ENCODE measurements at places on chromosomes 3 and 15.

DNA sequence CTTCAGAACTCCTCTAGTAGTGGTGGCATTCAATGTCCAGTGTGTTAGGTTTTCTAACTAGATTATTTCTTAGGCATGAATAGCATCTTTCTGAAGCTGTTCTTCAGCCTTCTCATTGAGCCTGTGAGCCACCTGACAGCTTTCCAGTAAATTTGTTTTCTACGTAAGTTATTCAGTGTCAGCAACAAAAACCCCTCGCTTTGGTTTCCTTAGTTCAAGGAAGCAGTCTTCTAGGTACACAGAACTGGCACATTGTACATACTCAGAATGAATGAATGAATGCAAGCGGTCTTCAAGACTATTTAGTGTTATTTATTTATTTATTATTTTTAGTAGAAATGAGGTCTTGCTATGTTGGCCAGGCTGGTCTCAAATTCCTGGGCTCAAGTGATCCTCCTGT, 44.9 kb downstream of the DRD3 start:
- no peak for DNase-seq

- no peak for DNase-seq
These were observed 351.8 kb downstream of the ZIC1 start for GRCh38 chr3:147760941-147761340.

DNA sequence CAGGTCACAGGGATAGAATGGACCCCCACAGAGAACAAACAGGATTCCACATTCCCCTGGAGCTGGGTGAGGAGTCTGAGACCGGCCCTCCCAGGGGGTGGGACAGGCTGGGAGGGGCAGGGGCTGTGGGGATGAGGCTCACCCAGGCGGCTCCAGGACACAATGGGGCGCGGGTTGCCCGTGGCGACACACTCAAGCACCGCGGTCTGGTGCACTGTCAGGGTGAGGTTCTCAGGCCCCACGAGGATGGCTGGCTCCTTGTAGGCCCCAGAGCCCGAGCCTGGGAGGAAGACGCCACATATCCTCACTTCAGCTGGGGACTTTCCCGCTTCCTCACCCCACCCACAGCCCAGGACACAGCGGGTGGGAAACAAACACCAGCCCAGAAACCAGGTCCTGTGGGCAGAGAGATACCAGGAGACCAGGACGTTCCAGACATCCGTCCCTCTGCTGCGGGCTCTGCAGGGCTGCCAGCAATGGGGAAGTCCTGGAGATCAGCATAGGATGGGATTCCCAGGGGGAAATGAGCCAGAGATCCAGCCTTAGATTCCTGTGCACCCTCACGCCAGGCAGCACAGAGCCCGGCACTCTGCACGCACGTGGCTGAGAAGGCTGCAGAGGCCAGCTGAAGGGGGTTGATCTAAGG, 30.2 kb downstream of the RNU5B-1 start:
- no peak for DNase-seq

DNA sequence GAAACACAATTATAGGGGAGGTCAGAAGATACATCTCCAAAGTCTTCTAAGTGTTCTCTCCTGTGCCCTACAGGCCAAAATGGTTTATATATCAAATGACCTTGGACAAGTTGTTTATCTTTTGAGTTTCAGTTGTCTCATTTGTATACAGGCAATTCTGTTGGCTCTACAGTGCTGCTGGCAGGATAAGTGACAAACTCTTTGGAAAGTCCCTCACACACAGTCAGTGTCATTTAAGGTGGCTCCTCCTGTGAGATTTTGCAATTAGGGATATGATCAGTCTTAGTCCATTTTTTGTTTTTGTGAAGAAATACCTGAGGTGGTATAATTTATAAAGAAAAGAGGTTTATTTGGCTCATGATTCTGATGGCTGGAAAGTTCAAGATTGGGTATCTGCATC, 1035.8 kb upstream of the CFAP20DC start:
- no peak for DNase-seq

- no peak for DNase-seq
These were observed 18.2 kb downstream of the ZNF592 start for GRCh38 chr15:84766461-84767035.

DNA sequence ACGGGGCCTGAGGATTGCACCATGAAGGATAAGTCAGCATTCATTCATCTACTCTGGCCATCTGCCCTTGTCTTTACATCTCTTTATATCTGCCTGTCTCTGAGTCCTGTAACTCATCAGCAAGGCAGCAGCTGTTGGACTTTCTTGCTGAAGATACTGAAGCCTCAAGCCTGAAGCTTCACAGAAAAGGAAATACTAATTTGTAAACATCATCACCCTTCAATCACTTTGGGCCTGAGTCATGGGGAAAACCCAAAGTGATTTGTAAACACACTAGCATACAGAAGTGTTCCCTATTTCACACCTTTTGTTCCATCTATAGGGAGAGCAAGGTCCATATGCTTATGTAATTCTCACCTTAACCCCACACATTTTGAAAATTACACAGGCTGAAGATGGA, 928.2 kb downstream of the EPHA3 start:
- no peak for DNase-seq

DNA sequence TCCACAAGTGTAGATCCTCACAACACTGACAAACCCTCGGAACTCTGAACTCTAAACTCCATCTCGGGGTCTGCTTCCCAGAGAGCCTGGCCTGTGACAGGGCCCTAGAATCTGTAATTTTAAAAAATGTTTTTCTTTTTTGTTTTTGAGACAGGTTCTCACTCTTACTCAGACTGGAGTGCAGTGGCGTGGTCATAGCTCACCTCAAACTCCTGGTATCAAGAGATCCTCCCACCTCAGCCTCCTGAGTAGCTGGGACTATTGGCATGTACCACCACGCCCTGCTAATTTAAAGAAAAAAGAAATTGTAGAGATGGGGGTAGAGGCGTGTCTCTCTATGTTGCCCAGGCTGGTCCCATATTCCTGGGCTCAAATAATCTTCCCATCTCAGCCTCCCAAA, 26.2 kb downstream of the CRABP1 start:
- no peak for DNase-seq

DNA sequence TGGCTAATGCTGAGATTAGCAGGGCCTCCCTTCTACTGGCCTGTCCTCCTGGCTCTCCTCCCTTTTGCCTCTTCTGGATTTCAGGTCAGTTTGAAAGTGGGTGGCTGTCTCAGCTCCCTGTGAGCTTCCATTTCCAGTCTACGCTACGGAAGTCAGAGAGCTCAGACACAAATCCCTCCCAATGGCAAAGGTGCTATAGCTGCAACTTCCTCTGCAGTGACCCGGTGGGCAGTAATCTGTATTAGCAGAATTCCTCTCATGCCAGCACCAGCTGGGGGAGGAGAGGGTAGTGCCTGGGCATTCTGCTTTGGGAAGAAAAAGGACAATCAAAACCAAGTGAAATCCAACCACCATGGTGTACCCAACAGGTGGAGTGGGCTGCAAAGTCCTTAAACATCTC, 171.4 kb downstream of the STT3B start:
- no peak for DNase-seq

DNA sequence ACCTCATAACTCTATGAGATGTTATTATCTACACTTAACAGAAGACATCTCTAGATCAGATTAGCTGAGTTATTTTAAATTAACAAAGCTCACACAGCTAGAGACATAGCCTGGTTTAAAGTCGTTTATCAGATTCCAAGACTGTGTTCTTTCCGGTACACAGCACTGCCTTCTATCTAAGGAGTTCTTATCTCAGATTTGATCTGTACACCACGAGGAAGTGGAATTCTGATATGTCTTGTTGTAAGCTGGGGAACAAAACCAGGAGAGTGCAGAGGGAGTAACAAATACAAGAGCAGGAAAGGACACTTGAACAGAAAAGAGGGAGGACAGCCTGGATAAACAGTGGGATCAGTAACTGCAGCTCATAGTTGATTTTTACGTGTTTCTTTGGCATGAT, 61.7 kb upstream of the KCNMB2 start:
- DNase-seq: no peak

DNA sequence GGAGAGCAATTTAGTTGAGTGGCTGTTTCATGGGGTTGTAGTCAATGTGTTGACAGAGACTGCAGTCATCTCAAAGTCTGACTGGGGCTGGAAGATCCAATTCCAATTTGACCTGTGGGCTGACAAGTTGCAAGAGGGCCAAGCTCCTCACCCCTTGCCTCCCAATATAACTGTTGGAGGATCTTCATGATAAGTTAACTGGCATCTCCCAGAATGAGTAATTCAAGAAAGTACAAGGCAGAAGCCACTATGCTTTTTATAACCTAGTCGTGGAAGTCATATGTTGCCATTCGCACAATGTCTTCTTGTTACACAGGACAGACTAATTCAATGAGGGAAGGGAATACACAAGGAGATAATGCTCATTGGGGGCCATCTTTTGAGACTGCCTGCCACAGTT, 29.1 kb downstream of the GPR15 start:
- DNase-seq: no peak

- no peak for DNase-seq
These were observed 116.2 kb upstream of the NECTIN3 start for GRCh38 chr3:110955301-110955880.

DNA sequence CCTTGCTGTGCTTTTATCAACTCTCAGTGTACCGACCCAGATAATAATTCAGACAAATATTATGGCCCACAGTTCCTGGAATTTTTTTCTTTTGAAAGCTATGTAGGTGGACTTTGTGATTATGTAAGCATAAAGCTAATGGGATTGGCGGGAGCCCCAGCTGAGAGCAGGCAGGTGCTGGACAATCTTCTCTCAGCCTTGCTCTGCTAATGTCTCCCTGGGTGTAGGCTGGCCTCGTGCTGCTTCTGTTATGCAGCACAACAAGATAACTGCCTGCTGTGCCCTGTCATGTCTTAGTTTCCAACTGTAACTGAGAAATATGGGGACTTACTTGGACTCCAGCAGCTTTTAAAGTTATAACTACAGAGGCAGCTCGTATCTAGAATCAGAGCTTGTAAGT, 415.0 kb downstream of the PDCD6IP start:
- DNase-seq: no peak

GRCh38 chr3:179083977-179084376, 12.4 kb upstream of the ZMAT3 start:
- DNase-seq: no peak

DNA sequence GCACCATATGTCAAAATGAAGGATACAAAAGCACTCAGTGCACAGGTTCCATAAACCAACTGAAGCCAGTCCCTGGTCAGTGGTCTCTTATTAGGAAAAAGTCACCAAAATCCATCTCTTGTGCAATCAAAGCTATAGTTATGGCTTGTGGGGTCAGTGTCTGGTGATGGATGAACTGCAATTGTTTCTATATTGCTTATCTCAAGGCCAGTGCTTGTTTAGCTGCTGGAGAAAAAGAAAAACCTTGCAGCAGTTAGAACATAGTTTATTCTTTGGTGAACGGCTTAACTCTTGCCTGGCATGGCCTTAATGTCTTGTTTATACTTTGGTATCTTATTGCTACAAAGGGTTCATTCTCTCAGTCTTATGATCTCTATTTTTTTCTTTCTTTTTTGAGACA, 2.9 kb upstream of the UQCRC1 start:
- DNase-seq: no peak

- no peak for DNase-seq
These were observed 5.6 kb downstream of the RBP1 start for GRCh38 chr3:139533781-139534454.

GRCh38 chr3:150623945-150624344, 20.8 kb downstream of the SELENOT start:
- no peak for DNase-seq

DNA sequence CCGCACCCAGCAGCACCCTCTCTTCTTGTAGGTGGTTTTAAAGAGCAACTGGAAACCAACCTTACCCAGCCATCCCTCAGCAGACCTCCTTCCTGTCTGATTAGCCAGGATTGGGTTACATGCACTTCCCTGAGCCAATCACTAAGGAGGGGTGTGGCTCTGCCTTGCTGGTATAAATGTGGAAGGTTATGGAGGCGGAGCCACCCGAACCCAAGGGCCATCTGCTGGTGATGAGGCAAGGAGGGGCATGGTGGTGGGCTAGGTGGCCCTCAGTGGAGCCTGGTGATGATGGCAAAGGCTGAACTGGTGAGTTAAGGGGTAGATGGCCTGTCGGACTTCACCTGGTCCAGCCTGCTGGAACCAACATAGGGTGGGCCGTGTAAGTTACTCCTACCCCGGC, 39.8 kb downstream of the CCDC33 start:
- DNase-seq: no peak

DNA sequence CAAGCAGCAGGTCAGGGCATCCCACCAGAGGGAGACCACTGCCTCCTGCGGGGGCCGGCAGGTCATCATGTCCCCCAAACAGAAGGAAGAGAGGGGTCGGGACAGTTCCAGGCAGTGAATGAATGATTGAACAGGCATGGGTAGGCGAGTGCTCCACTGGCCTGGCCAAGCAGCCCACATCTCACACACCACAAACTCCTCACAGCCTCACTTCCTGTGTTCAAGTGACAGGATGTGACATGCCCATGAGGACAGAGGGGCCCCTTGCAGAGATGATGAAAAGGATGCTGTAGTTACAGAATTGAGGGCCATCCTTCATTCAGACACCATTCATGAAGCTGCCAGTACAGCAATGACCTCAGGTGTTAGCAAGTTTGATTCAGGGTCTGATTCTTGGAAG, 3.7 kb downstream of the IQSEC1 start:
- peak; percentile 53 for DNase-seq

GRCh38 chr15:78880813-78881212, 8.1 kb downstream of the MORF4L1 start:
- no peak for DNase-seq

GRCh38 chr15:94744080-94744793, 512.9 kb downstream of the MCTP2 start:
- DNase-seq: no peak

DNA sequence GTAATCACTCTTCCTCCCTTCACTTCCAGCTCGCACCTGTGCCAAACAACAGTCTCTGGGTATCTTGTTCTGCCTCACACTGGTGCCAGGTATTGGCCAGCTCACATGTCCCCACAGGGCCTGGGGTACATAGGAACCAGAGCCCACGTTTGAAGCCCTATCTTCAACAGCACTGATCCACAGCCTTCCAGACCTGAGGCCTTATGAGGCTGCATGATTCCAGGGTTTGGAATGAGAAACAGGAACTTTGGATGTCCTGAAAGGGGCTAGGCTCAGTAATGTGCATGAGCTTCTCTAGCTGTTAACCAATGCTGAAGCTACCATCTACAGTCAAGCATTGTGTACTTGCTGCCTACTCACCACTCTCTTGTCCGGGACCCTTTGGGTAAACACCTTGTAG, 92.4 kb downstream of the GPR156 start:
- no peak for DNase-seq

GRCh38 chr15:49988766-49989165, 130.3 kb downstream of the ATP8B4 start:
- no peak for DNase-seq

DNA sequence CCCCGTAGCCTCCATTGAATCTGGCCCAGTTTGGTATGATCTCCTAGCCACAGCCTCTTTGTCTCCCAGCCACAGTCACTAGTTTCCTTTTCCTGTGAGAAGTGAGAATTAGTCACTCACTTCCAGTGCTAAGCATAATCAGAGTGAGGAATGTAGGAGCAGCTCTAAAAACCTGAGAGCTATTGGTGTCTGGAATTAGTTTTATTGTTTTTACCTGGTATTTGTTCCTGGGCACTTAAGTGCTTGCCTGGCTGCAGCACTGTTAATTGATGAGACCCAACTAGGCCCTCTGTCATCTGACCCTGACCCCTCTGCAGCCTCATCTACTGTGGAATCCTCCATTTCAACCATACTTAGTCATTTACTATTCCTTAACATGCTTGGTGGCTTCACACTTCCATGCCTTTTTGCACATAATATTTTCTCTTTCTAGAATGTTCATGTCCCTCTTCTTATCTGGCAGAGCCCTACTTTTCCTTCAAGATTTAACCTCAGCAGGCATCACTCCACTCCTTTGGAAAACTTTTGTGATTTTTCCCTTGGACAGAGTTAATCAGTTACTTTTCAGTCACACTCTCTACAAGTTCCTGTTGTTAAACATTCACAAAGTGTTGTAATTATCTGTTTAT, 48.8 kb downstream of the PDE8A start:
- DNase-seq: no peak
